ENCODE measurements at places on chromosomes 12 and 14.

DNA sequence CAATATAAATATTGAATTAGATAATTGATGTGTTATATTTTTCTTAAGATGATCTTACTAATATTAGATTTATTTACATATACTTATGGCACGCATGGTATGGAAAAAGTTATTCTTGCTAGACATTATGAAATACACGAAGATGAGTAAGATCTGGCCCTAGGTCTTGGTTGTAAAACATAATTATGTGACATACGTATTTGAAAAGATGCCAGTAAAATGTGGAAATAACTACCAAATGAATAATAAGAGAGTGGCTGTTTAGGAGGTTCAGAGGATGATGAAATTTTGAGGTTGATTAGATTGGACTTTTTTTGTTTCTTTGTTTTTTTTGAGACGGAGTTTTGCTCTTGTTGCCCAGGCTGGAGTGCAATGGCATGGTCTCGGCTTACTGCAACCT, 41.3 kb downstream of the FANCM start:
- DNase-seq: no peak

GRCh38 chr12:131162113-131162512, 208.4 kb downstream of the ADGRD1 start:
- no peak for DNase-seq

- no peak for DNase-seq
These were observed 443.1 kb downstream of the AEBP2 start for GRCh38 chr12:19882346-19882745.

GRCh38 chr12:62252576-62252975, 7.6 kb upstream of the USP15 start:
- DNase-seq: no peak
